ENCODE measurements at places on chromosomes 16 and 17. TPM values are rescaled to one million over a fixed set of nuclear protein-coding genes. Genes with fewer than 3 reads are reported as not detected.

- peak; percentile 99 for DNase-seq
- H3K36me3 ChIP-seq, result peaks cover 8% of the 10 kb centered on the region
- H3K27ac ChIP-seq, result peak within 1 kb of the TSS; percentile 88
These were observed at the start of gene C17orf107 for GRCh38 chr17:4899341-4900230. TSS of gene C17orf107 (plus strand) at chr17:4899536. CDS start at chr17:4899763, 227 bp downstream.

SMIM22 gene
- total RNA-seq, result not detected

DNA sequence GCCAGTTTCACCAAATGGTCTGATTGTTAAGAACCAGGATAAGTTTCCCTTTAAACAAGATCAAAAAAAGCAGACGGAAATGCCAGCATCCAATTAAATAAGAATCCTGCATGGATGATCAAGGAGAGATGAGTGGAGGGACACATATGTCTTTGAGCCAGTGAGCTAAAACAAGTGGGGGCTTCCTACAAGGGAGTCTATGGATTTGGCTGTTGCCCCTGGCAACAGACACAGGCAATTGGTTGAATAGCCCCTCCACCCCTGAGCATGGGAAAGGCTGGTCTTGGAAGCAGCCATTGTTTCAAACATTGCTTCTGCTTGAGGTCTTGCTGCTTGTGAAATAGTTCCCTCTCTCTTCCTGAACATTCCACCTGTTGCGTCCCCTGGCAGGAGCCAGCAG is 374.7 kb upstream of the ERCC4 start:
- no peak overlapping the region for H3K4me3 ChIP-seq
- no peaks in the 10 kb centered on the region for H3K4me1 ChIP-seq
- H3K36me3 ChIP-seq, result no peaks in the 10 kb centered on the region
- H3K27ac ChIP-seq, result no peak overlapping the region
- peaks cover 3% of the 10 kb centered on the region for H3K27me3 ChIP-seq

DNA sequence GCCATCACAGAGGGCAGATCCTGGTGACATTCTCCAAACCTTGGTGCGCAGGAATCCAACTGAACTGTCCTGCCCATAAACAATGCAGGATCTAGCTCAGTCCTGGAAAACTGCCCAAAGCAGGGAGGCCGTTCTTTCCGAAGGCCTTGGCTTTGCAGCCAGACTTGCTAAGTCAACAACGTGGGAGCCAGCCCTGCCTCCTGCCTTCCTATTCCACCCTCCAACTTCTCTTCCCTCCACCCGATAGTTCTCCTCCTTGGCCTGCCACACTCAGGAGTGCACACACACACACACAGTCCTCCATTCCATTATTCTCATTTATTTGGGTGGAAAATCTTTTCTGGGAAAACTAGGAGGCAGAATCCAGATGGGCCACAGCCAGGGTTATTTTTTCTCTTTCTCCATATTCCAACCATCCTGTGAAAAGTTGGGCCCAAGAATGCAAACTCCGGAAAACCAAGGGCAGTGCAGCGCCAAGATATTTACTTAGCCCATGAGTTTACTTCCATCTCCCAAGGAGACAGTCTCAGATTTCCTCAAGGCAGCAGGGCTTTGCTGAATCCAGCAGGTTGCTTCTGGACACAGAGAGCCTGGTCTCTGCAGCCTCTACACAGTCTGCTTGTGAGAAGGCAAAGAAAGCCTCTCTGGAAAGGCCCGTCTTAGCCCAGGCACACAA is 15.8 kb downstream of the COPRS start:
- peaks cover 4% of the 10 kb centered on the region for H3K27me3 ChIP-seq
- no peak for DNase-seq
- no peaks in the 10 kb centered on the region for H3K4me1 ChIP-seq

DNA sequence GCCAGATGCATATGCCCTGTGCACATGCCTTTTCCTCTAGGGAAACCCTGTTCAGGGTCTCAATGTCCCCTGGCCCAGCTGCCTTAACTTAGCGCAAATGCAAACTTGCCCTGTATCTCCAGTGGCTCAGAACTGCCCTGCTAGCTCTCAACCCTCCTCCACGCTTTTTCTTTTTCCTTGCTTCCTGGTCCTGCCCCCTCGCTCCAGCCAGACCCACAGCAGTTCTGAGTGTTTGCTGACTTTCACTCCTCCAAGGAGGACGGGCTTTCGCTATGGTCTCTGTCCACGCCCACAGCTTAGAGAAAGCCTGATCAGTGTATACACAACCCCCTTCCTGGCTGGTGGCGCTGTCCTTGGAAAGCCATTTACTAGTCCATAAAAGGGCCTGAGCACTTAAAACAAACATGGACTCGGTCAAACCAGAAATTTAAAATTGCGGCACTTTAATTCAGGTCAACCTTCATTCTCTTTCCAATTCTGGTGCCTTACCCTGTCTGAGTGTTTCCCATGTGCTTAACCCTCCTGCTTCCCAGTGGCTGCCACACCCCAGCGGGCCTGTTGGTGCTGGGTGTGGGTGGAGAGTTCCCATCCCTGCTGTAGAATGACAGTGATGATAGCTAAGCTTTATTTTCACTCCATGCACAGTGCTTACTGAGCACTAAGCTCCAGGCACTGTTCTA is 15.6 kb upstream of the TMEM98 start:
- no peak for DNase-seq
- H3K4me1 ChIP-seq, result peaks cover 17% of the 10 kb centered on the region
- no peak overlapping the region for H3K4me3 ChIP-seq
- H3K27ac ChIP-seq, result no peak overlapping the region
